ENCODE measurements at places on chromosomes 16 and 17.
A peak's percentile ranks its signal among the peaks of the same experiment; 100 is the strongest.

DNA sequence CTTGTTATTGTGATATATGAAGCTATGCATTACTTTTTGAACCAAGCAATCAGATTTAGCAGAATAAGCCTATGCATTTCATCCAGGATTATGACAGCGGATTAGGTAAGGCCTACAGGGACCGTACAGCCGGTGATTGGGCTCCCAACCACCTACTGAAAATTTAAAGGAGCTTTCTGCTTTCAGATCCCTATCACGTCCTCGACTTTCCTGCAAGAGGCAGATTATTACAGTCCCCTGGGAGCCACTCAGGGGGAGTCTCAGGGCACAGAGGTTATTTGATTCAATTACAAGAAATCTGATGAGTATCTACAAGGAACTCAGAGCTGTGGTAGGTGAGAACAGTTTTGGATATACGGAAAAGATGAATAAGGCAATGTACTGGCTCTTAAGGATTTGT, 80.7 kb downstream of the HS3ST3B1 start:
- DNase-seq = no peak

GRCh38 chr16:31466381-31466841, 5.5 kb upstream of the TGFB1I1 start:
- DNase-seq = no peak

GRCh38 chr17:60371818-60372510, 20.0 kb downstream of the USP32 start:
- no peak for DNase-seq

DNA sequence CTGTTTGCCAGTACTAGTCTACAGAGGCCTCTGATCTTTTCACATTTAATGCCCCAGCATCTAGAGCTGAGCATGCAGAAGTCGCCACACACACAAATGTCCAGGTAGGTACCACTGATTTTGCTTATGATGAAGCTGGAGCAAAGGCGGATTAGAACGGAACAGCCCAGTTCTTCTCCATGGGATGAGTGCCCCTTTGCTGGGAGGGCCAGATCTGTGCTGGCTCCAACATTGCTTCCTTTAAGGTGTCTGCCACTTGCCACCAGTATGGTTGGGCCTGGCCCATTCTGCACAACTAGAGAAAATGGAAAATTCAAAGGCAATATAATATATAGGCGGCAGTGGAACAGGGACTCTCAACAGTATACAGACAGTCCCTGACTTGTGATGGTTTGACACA, 2.2 kb upstream of the MNT start:
- no peak for DNase-seq

DNA sequence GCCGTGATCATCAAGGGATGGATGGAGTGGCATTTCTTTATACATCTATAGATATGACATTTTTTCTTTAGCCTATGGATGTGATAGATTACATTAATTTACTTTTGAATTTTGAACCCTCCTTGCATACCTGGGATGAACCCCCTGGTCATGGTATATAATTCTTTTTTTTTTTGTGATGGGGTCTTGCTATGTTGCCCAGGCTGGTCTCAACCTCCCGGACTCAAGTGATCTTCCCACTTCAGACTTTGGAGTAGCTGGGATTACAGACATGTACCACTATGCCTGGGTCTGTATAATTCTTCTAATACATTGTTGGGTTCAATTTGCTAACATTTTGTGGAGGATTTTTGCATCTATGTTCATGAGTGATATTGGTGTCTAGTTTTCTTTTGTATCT, 1.7 kb upstream of the TNS4 start:
- DNase-seq = no peak

DNA sequence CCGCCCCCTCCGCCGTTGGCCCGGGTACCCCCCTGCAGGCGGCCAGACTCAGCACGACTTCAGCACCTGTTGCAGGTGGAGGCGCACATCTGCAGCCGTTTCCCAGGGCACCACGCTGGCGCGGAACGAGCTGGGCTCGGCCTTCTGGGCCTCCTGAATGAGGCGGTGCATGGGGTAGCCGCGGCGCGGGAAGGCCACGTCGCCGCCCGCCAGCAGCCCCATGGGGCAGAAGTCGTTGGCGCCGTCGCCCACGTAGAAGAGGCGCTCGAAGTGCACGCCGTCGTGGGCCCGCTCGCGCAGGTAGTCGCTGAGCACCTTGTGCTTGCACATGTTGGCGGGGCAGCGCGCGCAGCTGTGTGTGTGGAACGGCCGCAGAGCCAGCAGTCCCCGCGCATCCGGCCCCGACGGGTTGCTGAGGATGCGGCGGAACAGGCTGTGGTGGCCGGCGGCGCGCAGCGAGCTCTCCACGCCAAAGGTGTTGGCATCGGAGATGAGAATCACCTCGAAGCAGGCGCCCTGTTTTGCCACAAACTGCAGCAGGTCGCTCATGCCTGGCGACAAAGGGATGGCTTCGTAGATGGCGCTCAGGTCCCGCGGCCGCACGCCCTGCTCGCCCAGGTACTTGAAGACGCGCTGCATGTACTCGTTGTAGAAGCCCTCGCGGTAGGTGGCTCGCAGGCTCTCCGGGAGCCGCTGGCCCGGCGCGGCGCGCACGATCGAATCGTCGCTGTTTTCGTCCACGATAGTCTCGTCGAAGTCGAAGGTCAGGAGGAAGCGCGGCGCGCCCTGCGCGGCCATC, 6.2 kb downstream of the PHOSPHO1 start:
- peak; percentile 49 for DNase-seq

- no peak for DNase-seq
Measured at GRCh38 chr16:84224554-84224953, 15.3 kb downstream of the KCNG4 start.

DNA sequence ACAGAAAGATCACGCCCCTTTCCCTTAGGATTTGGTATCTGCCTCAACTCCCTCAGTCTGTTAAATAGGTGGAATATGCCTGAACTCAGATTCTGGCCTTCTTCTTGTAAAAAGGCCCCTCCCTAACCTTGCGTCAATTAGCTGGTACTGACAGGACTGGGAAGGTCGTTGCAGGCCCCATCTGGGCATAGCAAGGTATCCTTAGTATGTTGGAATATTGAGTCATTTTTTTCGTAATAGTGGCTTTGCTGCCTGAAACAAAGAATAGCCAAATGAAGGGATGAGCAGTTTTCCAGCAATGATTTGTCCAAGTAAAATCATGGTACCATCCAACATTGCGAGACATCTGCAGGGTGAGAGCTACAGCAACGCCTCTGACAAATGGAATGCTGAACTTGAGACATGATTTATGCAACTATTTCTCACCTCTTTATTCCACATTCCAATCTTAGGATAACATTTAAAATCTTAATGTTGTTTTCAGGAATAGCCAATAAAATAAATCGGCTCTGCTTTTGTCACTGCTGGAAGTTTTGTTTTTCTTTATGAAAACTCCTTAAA, 39.3 kb upstream of the BRD7 start:
- DNase-seq = no peak

- DNase-seq = no peak
Measured at GRCh38 chr17:1868090-1868489, 38.3 kb downstream of the RPA1 start.

GRCh38 chr17:17750881-17751280, 69.6 kb downstream of the RAI1 start:
- DNase-seq = peak; percentile 36

GRCh38 chr17:38447502-38448085, 19.3 kb downstream of the ARHGAP23 start:
- DNase-seq = no peak

DNA sequence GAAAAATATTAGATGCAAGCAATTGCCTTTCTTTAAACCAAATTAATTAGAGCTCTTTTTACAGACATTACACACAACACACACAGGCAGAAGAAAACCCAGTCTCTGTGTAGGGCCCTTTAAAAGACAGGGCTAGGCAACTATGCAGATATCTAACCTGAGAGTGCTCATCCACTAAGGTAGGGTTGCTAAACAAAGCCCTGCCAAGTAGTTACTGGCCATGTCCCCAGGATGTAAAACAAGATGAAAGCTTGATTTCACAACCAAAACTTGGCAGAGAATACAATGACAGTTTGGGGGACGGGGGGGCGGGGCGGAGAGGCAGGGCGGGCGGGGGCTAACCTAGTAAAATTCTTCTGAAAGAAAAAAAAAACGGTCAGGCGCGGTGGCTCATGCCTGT, 669.0 kb upstream of the CA10 start:
- no peak for DNase-seq

DNA sequence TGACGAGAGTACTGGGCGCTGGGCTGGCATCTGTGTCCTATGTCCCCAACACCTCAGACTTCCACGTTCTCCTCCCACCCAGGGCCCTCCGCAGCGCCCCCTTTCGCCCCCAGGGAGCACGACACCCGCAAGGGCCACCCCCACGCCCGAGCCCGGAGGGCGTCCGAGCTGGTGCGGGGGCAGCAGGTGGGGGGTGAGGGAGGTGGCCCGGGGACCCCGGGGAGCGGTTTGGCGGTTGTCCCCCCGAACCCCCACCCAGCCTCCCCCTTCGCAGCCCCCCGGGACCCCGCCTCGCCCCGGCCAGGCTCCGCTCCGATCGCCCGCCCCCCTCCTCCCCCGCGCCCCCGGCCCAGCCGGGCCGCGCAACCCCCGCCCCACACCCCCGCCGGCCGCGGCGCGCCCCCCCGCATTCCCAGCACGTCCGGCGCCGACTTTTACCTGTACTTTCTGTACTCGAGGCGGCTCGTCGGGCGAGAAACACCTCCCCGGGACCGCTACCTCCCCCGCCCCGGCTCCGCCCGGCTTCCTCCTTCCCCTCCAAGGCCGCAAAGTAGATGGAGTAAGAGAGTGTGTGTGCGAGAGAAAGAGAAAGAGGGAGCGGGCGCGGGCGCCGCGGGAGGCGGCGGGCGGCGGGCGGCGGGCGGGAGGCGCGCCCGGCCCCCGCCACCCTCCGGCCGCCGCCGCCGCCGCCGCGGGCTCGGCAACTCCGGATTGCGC, 901 bp downstream of the CDYL2 start:
- peak; percentile 30 for DNase-seq

GRCh38 chr17:53707566-53707965, 115.2 kb upstream of the KIF2B start:
- no peak for DNase-seq

DNA sequence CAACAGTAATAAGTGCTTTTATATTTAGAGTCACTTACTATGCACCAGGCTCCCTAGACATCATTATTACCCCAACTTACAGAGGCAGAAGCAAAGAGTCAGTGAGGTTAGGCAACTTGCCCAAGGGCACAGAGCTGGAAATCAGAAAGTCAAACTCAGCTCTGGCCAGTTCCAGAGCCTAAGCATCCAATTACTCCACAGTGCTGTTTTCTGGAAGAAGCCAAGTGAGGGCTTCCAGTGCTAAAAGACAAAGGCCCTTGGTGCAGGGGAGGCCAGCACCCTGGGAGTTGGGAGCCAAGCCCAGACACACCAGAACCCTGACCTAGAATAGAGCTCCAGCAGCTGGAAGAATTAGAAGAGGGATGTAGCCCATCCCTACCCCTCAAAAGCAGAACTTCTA, 40.2 kb downstream of the C17orf67 start:
- DNase-seq = no peak

DNA sequence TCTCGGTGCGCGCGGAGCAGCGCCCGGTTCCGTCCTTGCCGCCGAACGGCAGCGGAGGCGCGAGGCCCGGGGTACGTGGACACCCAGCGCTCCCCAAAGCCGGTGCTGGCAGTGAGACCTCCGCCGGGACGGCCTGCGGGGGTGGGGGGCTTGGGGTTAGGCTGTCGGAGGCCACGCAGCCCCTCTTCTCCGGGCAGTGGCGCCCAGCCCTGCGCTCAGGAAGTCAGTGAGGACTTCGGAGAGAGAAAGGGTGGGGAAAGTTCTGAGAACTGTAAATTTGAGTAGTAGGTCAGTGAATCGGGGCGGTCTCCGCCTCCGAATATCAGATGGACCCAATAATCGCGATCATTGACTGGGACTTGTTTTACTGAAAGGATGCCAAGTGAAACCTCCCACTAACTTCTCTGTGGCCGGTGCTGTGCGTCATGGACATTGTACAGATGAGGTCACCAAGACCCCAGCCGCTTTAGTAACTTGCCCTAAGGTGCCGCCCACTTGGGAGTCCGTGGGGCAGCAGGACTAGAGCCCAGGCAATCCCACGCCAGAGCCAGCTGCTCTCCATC, 468 bp downstream of the IL4R start:
- peak; percentile 37 for DNase-seq

- DNase-seq = no peak
Measured at GRCh38 chr17:42704837-42705494, 22.6 kb downstream of the CNTNAP1 start.

DNA sequence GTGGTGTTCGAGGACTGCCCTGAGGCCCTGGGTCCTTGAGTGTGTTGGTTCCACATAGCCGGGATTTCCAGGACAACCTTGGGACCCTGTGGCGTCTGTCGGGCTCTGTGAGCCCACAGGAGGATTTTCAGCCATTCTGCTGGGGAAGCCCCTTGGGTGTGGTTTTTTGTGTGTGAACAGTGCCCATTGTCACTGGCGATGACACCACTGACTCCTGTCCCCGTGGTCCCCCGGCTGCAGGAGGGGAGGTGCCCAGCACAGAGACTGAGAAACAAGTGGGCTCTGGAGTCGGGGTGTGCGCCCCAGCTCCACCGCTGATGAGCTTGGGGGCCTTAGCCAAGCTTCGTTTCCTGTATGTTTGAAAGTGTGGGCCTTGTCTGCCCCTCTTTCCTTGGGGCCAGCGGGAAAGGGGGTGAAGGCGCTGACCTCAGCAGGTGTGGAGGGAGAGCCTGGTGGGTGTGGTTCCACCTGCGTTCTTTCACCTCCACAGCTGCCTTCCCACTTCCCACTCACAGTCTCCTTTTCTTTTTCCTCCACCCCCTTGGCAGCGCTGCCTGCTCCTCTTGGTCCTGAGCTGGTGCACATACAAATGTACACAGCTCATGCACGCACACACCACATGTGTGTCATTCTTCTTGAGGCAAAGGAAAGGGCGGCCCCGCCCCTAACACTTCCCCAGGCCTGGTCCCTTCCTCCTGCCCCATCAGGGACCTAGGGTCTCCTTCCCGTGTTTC, 16.1 kb downstream of the MGRN1 start:
- DNase-seq = no peak

DNA sequence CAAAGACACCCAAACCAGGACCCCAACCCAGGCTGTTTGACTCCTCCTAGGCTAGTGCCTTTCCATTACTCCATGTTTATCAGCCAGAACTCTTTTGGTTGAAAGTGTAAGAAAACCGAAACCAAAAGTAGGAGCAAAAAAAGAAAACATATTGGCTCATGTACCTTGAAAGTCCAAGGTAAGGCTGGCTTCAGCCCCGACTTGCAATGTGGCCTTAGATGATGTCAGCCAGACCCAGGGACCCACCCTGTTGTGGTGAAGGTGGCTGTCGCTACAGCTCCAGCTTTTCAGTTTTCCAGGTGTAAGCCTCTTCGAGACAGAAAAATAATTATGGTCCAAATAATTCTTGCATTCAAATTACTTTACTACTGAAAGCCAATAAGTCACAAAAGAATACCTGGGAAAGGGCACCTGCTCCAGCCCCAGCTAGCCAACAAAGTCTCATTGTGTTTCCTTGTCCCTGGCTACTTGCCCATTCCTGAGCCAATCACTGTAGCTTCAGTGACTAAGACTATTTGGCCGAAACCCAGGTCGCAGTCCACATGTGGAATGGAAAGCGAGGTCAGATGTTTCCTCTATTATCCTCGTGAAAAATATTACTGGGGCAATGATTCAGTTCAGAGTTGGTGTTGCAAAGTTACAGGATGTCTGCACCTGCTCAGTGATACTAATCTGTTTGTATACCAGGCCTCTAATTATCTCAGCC, 20.7 kb downstream of the DNAH9 start:
- DNase-seq = no peak

Measured in activated B cell treated with CpG ODN at 0.5 μM for 24 hours (primary cell).